Stomach (tissue), 19 donors: ENCODE measurements at places on chromosomes 4 and X. TPM values are rescaled to one million over a fixed set of nuclear protein-coding genes. Genes with fewer than 3 reads are reported as not detected.

Gene PNMA6A
- 0.46 TPM for polyA plus RNA-seq

Gene HDAC8
- polyA plus RNA-seq, result 32.4 TPM

Gene SERPINA7
- polyA plus RNA-seq, result not detected

Gene F11
- 0.18 TPM for polyA plus RNA-seq

Gene OCIAD2
- 80.8 TPM for polyA plus RNA-seq

DNA sequence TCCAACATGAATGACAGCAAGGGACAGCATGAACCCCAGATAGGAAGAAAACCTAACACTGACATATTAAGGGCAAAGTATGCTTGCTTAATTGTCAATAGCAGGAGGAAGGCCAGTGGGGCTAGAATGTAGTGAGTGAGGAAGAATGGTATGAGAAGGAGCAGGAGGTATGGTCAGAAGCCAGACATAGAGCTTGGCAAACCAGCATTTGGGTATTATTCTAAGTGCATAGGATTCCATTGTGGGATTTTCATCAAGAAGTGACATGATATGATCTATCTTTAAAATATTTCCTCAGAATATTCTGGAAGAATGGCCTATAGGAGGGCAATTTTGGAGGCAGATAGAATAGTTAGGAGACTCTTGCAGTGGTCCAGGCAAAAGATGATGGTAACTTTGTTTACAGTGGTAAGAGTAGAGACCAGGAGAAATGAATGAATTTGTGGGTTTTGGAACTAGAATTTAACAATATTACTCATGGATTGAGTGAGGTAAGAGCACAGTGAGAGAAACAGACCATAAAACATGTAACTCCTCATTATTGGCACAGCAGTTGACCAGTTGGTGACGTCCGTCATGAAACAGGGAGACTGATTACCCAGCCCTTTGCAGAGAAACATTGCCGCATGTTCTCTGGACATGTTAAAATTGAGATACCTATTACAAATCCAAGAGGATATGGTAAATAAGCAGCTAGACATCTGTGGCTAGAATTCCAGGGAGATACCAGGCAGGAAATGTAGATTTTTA, 246.5 kb upstream of the HS3ST1 start:
- no peak for DNase-seq

- peak; percentile 33 for DNase-seq
These were observed 65.0 kb downstream of the COQ2 start for GRCh38 chr4:83219344-83220331.

GRCh38 chr4:70895811-70896491, 6.2 kb upstream of the MOB1B start:
- DNase-seq, result no peak

- no peak for DNase-seq
These were observed 51.8 kb downstream of the STX18 start for GRCh38 chr4:4490041-4490440.

GRCh38 chr4:1856943-1857699, 1.2 kb upstream of the LETM1 start:
- DNase-seq, result no peak

GRCh38 chr4:123889507-123889906, 492.9 kb downstream of the SPRY1 start:
- peak; percentile 30 for DNase-seq
